ENCODE measurements at places on chromosomes 16 and 17. TPM values are rescaled to one million over a fixed set of nuclear protein-coding genes. Genes with fewer than 3 reads are reported as not detected.

DNA sequence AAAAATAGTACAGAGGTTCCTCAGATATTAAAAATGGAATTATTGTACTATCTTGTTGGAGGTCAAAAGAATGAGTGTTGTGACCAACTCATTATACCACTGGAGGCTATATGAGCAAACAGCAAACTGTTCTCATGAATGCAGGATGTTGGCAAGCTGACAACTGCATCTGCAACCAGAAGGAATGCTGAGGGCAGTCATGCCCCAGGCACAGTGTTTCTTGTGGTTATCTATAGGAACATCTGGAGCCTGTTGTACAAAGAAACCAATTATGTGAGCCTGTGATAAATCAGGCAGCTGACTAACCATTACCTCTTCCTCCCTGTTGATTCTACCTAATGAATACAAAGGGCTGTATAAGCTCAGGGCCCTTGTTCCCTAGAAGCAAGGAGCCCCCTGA, 2057.1 kb downstream of the TP53TG3F start:
- DNase-seq: no peak

GRCh38 chr17:32261417-32261736, 4.3 kb upstream of the RHBDL3 start:
- DNase-seq: peak; percentile 2

DNA sequence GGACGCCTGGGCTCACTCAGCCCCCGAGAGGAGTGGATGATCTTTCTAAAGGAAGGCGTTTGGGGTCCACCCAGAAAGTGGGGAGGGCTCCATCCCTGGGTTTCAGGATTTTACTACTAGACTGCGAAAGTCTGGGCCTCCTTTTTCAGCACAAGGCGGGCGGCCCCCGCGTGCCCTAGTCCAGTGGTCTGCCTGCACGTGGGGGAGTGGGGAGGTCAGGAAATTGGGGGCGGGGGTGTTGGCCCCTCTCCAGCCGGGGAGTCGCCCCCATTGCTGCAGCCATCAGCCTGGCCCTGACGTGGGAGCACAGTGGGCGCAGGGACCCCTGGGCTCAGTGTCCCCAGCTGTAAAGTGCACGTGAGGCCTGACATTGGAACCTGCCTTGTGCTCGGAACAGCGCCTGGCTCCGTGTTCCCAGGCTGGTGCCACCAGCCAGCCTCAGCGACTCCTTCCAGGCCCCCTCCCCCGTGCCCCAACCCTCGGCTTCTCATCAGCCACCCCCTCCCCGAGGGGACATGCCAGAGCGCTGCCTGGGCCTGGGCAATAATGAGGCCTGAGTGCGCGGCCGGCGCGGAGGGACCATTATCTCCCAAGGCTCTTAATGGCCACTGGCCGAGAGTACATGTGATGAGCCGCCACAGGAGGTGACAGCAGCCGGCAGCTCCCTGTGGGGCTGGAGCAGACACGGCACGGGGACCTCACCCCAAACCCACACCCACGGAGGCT, 2.4 kb upstream of the C1QTNF8 start:
- DNase-seq: no peak

Gene C16orf86
- 18.4 TPM for total RNA-seq

DNA sequence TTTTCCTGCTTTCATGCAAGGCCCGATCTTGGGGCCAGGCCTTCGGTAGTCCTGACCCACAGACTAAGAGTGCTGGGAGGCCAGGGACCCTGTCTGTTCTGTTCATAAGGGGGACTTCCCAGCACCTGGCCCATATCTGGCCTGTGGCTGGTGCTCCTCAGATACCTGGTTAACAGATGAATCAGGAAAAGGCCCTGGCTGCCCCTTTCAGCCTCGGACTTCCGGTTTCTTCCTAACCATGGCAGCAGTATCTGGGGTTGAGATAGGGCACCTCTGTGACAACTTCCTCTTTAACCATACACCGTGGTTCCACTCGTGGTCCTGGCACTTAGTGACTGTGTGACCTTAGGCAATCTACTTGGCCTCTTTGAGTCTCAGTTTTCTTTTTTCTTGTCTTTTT, 18.4 kb downstream of the PLCG2 start:
- DNase-seq: peak; percentile 77

DNA sequence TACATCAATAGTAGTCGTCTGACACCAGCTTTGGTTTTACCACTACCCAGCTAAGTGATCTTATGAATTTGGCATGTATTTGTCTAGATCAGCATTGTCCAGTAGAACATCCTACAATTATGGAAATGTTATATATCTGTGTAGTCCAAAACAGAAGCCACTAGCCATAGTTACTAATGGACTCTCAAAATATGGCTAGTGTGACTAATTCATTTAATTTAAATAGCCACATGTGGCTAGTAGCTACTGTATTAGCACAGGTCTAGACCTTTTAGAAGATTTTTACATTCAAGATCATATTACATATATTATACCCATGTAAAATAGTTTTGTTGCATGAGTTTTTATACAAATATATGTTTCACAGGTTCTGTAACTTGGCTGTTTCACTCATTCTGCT, 27.0 kb upstream of the NFAT5 start:
- DNase-seq: peak; percentile 59

DNA sequence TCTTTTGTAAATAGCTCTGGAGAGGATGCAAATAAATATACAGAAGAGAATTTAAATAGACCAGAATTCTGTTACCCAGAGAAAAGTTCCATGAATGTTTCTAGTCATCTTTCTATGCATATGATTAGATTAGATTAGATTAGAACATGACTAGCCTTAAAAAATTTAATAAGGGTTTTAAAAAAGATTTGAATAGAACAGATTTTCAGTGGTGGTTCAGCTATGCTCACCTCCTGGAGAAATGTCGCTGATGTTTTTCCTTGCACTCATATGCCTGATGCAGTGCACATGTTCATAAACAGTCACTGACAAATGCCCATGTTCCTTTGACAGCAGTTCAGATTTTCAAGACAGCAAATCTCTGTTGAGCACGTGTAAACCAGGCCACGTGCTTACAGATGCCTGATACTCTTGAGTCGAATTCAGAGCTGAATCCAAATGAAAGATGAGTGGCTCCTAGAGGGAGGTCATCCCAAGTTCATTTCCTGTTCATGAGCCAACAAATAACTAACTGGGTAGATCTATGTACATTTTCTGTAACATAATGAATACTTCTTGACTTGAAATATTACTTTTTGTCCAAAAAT, 19.9 kb upstream of the RAB11FIP4 start:
- DNase-seq: no peak

All from Karpas-422 (cell line).